ENCODE measurements at places on chromosomes 4 and X.

DNA sequence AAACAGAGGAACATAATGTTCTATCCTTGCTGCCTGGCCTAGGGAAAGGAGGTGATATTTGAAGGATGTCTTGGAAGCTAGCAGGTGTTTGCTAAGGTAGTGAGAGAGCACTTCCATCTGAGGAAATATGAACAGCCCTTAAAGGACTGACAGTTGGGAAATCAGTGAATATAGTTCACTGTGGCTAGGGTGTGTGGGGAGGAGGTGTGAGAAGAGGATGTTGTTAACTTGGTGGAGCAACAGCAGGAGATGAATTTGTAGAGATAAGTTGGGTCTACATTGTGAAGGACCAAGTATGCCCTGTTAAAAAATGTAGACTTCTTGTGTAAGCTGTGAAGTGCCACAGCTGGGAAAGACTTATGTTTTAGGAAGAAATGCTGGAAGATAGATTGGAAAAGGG, 25.5 kb downstream of the TBC1D19 start:
- no peak for DNase-seq

DNA sequence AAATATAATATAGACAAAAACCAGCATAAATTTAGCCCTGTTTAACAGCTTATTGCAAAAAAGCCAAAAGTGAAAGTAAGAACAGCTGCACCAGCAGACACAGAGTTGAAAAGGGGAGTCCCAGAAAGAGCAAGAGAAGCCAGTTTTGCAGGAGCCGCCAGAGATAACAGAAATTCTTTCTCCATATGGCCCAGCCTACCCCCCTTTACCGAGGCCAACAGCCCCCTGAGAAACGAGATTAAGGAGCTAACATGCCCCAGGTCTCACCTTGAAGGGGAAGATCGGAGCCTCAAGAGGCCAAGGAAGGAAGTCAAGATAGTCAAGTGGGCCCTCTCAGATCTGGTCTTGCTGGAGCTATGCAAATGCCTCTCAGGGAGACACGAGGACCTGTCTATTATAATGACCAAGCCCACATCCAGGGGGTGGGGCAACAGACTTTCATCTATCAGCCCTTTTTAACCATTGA, 4.8 kb downstream of the ACOX3 start:
- no peak for DNase-seq

DNA sequence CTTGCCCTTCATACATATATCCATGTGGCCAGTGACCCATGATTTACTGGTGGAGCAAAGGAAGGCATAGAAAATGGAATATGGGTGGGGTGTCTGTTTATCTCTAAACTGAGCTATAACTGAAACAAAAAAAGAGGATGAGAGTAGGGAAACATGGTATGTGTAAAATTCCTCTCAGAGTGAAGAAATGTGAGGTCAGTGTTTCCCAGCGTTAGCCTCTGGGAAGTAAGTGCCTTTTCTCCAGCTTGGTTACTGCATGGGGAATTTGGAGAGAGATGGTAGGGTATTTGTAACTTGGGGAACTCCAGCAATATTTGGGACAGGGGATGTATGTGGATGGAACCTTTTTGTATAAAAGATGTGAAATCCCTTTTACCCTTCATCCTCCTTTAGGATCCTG, 89.4 kb downstream of the AFF1 start:
- DNase-seq, result no peak

- no peak for DNase-seq
These were observed 372.3 kb downstream of the TMA16 start for GRCh38 chr4:163866728-163867315.

GRCh38 chr4:7947927-7948326, 8.3 kb upstream of the AFAP1 start:
- DNase-seq, result no peak

All from AG08396 (cell line).